ENCODE measurements at places on chromosomes 6 and 20. TPM values are rescaled to one million over a fixed set of nuclear protein-coding genes. Genes with fewer than 3 reads are reported as not detected.

- no peak for DNase-seq
These were observed 464.1 kb upstream of the ARID1B start for GRCh38 chr6:156313037-156313436.

GRCh38 chr6:127076466-127076865 is 42.0 kb upstream of the RSPO3 start:
- no peak for DNase-seq

DNA sequence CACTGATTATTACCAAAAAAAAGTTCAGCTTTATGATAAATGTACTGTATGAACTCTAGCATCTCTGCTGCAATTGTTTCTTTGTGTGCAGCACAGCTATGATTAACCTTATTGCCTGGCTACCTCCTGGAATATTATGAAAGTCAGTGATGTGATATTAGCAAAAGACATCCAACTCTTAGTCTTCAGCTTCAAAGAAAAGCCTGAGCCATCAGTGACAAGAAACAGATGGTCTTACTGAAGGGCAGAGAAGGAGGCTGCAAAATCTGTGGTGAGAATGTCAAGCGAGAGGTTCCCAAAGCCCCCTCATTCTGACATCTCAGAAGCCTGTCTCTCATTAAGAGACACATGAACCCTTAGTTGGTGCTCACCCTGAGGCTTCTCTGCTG is 89.4 kb upstream of the TNFAIP3 start:
- DNase-seq: no peak

DNA sequence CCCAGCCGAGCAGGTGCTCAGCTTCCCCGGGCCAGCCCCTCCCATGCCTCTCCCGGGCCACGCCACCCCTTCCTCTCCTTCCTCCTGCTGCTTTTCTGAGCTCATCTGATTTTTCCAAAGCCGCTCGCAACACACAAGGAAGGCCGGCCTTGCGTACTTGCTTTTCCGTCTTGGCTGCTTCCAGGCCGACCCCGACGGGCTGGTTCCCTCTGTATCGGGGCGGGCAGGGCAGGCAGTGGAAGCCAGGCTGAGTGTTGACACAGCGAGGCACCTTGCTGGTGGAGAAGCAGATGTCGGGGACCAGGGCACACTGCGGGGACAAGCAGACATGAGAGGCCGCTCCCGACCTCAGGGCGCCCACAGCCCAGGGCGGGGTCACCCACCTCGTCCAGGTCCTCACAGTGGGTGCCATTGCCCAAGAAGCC is 21.1 kb downstream of the THBS2 start:
- DNase-seq: no peak

DNA sequence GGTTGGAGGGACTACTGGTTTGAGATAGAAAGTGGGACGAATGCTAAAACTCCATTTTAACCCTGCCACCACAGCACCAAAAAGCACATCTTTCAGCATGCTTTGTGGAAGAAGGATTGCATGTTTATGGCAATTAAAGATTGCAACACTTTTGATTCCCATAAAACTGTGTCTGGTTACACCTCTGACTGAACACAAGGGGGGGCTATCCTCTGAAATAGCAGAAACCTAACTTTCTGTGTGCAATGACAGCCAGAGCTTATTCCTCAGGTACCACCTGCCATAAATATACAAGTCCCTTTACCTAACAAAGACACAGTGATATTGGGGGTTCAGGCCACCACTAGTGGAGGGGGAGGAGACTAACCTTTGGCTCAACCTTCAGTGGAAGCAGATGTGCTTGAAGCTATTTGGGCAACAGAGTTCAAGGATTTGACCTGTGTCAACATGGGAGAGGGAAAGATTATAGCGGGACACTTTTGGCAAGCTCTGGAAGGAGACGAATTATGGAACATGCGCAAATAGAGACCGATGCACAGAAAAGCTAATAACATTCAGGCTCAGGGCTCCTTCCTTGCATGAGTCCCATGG is 9.6 kb upstream of the PLG start:
- no peak for DNase-seq

Gene ZSCAN23
- 3.5 TPM for polyA plus RNA-seq

Gene SDCBP2
- polyA plus RNA-seq: 12.7 TPM

Gene CRISP2
- polyA plus RNA-seq: not detected

Gene C20orf204
- 0.71 TPM for polyA plus RNA-seq

Measured in urinary bladder (tissue), 4 donors.